ENCODE measurements at places on chromosomes 11 and 22.

DNA sequence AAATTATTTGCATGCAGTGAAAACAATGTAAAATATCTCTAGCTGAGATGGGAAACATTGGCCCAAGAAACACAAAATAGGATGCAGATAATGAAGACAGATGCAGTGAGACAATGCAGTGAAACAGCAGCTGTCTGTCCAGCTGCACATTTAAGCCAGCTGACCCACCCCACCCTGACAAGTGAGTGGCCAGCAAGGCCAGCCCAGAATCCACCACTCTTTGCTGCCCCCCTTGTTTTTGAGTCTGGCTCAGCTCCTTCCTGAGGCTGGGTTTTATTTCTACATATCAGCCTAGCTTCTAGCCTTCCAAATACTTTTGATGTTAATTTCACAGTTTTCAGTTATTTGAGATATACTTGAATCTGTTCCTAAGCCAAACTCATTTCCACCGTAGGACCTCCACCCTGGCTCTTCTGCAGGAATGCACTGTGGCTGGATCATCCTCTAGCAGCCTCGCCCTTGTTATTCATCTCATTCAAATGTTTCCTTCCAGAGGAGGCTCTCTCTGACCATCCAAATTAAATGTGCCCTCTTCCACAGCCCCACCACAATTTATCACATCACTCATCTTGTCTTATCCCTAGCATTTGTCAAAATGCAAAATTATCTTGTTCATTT, 154.1 kb upstream of the POU2AF2 start:
- DNase-seq: no peak

GRCh38 chr11:66331542-66332370, 4.5 kb downstream of the RIN1 start:
- DNase-seq: no peak

- peak; percentile 69 for DNase-seq
Observed at GRCh38 chr11:850775-851763, 8.4 kb downstream of the TSPAN4 start.

DNA sequence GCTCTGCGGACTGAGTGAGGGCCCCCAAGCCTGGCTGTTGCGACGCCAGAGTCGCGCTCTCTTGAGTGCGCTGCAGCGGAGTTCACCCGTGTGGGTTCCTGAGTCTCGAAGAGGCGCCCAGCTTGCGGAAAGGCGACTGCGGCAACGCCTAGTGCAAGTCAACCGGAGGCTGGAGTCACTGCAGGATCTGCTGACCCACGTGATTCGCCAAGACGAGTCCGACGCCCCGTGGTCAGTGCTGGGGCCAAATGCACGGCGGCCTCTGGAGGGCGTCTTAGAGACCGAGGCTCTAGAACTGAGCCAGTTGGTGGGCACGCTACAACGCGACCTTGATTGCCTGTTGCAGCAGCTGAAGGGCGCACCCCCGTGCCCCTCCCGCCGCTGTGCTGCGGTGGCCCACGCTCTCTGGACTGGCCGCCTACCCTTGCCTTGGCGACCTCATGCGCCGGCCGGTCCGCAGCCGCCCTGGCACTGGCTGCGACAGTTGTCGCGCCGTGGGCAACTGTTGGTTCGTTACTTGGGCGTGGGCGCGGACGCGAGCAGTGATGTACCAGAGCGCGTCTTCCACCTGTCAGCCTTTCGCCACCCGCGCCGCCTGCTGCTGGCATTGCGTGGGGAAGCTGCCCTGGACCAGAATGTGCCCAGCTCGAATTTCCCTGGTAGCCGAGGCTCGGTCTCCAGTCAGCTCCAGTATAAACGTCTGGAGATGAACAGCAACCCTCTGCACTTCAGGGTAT, 32.6 kb downstream of the RRP8 start:
- no peak for DNase-seq

- no peak for DNase-seq
Observed at GRCh38 chr11:63769714-63770455, 1.3 kb upstream of the ZFTA start.

DNA sequence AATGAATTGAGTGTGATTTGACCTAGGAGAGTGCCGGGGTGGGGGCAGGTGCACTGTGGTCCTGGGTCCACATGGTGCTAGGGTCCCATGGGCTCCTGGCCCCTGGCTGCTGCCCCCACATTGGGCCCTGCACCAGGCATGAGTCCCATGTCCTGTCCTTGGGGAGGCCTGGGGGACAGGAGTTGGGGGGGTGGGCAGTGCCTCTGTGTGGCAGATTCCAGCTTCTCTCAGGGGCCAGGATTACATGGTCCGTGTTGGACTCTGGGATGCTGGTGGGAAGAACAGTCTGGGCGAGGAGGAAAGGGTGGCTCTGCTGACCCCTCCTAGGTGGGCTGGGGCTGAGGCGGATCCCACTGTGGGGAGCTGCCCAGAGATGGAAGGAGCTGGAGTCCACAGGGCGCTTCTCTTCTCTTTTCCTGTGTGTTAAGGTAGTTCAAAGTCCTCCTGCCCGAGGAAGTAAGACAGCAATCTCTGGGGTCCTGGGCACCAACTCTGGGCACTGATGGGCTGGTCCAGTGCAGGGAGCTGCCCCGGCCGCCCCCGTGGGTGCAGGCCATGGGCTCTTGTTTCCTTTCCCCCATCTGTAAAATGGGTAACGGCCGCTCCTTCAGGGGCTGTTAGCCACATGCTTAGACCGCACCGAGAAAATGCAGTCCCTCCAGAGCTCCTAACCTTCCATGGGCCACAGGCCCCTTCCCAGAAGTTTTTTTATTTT, 19.8 kb downstream of the KCNQ1 start:
- DNase-seq: no peak

DNA sequence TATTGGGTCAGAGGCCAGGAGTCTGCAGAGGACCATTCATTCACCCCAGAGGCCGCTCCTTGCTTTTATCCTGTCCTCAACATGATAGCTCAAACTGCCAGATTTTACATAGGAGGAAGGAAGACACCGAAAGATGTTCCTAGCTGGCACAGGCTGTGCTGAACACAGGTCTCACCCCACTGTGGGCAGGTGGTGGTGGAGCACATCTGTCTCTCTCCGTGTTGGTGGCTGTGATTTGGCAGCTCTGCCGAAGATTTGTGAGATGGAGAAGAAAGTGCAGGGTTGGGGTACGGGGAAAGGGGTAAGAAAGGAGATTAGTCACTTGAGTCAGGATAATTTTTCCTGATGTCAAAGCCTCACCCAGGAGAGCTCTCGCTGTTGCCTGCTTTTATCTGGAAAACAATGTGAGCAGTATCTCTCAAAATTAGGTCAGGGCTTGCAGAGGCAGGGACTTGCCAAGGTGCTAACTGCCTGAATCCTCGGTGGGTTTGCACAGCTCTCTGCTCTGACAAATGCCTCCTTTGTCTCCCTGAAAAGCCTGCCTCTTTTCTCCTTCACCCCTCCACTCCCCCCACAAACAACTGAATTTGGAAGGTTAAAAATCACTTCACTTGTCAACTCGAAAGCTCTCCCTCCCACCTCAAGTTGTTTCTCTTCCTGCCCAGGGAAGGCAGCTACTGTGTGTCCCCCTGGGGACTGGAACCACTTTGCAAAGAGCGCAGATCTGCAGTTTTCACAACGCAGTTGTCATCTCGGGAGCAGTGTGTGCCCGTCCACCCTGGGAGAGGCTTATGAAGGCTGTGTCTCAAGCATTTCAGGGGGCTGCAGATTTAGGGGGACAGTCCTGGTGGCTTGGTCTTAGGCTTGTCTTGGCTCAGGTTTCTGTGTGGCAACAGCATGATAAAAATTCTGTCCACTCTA, 299.7 kb downstream of the ST3GAL4 start:
- peak; percentile 40 for DNase-seq

DNA sequence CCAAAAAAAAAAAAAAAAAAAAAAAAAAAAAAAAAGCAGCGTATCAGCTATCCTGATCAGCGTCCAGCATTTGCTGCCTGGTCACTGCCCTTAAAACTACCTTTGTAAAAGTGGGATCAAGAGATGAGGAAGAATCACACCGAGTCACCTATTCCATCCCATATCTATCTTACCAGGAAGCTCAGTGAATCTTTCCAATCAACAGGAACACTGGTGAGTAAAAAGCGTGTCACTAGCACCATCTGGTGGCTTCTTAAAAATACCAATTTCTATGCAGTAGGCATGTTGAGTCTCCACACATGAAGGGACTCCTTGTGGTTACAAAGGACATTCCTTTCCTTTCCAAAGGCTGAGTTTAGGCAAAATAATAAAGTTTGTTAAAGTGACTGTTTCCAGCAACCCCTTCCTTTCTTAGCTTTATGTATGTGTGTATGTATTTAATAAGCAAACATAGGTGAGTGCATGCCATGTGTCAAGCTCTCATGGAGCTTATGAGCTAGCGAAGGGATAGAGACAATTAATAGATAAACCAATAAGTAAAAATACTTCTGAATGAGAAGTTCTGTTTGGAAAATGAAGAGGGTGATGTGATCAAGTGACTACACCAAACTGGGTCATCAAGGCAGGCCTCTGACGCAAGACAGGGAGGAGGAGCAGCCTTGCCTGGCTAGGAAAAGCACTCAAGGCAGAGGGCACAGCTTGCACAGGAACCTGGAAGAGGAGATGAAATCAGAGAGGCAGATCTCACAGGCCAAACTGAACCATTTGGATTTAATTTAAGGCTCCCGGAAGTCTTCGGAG, 13.9 kb upstream of the TP53AIP1 start:
- peak; percentile 89 for DNase-seq

Measured in mesendoderm (in vitro differentiated cells).